Activated CD4-positive, alpha-beta T cell treated with anti-CD3 and anti-CD28 coated beads for 24 hours (primary cell): ENCODE measurements at places on chromosomes 16 and 17.
A peak's percentile ranks its signal among the peaks of the same experiment; 100 is the strongest.

- no peak for DNase-seq
Measured at GRCh38 chr17:31111183-31111582, 16.4 kb downstream of the NF1 start.

GRCh38 chr16:56851671-56852400 is 13.2 kb upstream of the SLC12A3 start:
- DNase-seq = no peak

- no peak for DNase-seq
Measured at GRCh38 chr17:28173801-28174200, 131.3 kb downstream of the NLK start.

DNA sequence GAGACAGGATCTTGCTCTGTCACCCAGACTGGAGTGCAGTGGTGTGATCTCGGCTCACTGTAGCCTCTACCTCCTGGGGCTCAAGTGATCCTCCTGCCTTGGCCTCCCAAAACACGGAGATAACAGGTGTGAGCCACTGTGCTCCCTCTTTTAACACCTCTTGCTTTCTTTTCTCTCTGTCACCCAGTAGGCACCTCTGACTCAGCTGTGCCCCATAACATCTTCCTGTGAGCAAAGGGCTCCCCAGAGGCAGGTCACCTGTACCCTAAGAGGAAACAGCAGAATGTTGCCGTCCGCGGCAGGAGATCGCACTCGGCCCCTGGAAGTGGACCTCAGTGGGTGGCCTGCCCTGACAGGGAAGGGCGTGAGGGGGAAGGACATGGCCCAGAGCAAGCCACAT is 918 bp upstream of the NLRC3 start:
- DNase-seq = no peak

DNA sequence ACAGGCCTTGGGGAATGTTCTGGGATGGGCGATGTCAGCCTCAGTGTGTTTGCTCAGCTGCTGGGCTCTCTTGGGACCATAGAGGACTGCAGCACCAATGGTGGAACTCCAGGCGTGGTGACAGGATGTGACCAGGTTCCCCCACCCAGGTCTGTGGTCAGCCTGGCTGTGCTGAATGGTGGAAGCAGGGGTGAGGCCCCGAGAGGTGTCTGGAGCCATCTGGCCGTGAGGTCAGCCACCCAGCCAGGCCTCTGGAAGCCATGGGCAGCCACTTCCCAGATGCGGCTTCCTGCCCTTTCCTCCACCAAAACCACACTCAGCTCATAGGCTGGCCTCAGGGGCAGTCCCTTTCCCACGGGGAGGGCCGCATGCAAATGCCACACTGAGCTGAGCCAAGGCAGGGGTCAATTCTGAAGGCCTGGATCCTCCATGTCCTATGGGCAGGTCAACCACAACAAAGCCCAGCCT is 7.8 kb upstream of the MAPK7 start:
- no peak for DNase-seq

GRCh38 chr16:4391631-4392381 is 20.2 kb downstream of the VASN start:
- no peak for DNase-seq

GRCh38 chr16:85567101-85567866 is 45.8 kb upstream of the GSE1 start:
- no peak for DNase-seq

- DNase-seq = no peak
Measured at GRCh38 chr16:11408216-11408615, 63.0 kb downstream of the RMI2 start.

DNA sequence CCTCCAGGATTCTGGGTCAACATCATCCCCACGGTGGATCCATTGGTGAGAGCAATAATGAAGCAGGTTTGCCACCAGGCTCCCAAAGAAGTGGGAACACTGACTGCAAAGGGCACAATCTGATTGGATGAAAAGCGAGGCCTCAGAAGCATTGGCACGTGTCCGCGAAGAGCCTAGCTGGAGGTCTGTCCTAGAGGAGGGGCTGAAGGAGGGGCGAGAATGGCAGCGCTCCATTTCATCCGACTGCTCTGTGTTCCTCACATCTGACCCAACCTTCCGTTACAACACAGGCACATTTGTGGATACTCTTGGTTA is 79.9 kb downstream of the MRC2 start:
- DNase-seq = no peak

- DNase-seq = no peak
Measured at GRCh38 chr16:85077039-85077438, 35.2 kb downstream of the CIBAR2 start.

DNA sequence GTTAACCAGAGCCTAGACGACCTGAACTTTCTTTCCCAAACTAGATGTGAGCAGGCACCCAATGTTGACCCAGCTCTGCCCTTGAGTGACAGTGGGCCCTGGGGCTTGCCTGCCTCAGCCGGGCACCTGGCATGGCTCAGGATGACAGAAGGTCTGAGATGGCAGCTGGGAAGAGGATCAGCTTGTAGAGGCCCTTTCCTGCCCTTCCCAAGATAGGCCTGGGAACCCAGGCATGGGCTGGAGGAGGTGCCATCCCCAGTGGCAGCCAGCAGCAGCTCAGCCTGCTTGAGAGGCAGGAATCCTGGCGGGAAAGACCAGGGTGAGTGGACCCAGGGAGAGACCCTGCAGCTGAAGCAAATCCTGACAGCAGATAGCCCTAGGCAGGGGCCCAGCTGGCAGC is 59.1 kb downstream of the PIPOX start:
- DNase-seq = no peak

DNA sequence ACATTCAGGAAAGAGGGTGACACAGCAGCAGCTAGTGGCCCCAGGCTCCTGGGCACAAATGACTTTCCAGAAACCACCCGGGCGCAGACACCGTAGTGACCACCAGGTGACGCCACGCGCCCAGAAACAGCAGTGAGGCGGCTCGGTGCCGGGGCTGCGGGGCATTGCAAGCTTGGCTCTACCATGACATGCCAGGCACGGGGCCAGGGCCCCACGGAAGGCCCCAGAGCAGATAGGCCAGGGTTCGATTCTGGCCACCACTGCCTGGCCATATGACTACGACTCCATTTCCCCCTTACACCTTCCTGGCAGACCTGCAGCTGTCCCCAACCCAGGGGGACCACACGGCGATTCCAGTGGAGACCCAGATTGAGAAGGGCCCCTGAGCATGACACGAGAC is 6.7 kb downstream of the RHBDF1 start:
- DNase-seq = peak; percentile 80

DNA sequence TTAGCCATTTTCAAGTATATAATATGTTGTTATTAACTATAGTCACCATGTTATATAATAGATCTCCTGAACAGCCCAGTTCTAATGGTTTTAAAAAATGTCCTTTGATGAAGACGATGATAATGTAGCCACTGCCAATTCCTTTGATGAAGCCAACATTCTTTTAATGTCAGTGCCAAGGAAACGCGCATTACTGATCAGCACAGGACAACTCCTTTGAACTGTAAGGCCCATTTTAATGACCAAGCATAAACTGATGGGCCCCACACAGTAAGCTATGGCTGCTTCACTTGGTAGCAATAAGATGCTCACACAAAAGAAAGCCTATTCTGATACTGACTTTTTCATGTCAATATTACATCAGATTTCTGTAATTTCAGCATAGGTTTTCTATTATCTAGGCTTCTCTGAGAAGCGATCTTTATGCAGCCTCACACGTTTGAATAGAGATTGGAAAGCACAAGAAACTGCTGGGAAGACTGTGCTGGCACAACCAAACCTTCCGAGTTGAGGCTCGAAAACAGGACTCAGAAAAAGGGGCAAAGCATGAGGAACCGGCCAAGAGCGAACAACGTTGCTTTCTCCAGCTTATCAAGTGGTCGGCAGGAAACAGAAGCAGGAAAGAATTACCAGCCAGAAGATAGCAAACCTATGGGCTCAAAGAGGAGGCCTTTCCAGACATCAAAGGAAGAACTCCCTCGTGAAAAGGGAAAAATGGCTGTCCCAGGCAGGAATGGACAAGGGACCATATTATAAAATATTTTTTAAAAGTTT is 19.4 kb downstream of the ERN1 start:
- DNase-seq = no peak

GRCh38 chr17:13070732-13071131 is 52.9 kb upstream of the ELAC2 start:
- no peak for DNase-seq

DNA sequence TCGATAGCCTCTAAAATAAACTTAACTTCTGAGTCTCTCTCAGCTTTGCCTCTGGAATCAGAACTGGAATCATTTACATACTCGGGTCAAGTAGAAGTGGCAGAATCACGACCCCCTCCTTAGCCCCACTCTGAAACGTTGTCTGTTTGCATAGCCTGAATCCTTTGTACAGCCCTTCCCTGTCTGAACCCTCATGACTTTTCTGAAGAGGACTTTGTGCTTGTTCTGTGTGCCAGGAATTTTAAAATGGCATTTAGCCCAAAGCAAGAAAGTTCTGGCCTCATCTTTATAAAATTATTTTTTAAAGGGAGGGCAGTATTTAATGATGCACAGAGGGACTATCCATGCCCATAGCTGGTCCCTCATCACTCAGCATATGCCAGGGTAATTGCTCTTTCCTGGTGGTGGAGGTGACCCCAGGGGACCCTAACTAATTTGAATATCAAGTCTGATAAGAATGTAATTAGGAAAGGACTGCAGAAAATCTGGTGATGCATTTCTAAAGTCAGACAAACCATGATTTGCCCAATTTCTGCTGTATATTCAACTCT is 342.7 kb upstream of the TNRC6C start:
- DNase-seq = no peak

DNA sequence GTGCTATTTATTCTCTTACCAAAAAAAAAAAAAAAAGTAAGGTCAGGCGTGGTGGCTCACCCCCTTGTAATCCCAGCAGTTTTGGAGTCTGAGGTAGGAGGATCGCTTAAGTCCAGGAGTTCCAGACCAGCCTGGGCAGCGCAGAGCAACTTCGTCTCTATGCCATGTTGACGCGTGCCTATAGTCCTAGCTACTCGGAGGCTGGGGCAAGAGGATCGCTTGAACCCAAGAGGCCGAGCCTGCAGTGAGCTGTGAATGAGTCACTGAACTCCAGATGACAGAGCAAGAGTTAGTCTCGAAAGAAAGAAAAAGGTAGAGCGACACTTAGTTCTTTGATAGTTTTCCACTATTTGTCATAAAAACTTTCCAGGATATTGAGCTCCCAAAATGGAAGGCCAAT is 1.4 kb upstream of the TENT4B start:
- no peak for DNase-seq

GRCh38 chr16:53892155-53892554 is 188.2 kb downstream of the FTO start:
- DNase-seq = peak; percentile 10

- DNase-seq = no peak
Measured at GRCh38 chr17:29905086-29905878, 24.7 kb downstream of the SSH2 start.

- no peak for DNase-seq
Measured at GRCh38 chr17:17096438-17097178, 54.4 kb downstream of the MPRIP start.

DNA sequence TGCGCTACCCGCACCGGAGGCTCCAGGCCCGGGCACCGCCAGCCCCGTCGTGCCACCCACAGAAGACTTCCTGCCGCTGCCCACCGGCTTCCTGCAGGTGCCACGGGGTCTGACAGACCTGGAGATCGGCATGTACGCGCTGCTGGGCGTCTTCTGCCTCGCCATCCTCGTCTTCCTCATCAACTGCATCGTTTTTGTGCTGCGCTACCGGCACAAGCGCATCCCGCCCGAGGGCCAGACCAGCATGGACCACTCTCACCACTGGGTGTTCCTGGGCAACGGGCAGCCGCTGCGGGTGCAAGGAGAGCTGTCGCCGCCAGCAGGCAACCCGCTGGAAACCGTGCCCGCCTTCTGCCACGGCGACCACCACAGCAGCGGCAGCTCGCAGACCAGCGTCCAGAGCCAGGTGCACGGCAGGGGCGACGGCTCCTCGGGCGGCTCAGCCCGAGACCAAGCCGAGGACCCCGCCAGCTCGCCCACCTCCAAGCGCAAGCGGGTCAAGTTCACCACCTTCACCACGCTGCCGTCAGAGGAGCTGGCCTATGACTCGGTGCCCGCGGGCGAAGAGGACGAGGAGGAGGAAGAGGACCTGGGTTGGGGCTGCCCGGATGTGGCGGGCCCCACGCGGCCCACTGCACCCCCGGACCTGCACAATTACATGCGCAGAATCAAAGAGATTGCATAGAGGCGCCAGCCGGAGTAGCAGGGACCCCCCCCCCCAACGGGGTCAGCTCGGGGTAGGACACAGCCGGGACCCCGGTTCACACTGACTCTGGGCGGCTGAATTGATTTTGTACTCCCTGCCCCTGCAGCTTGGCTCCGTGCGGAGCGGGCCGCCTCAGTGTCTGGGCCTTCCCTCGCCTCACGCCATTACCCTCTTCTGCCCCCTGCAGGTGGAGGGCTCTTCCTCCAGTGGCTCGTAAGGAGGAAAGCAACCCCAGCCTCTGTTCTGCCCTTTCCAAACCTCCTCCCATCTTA is 58.5 kb downstream of the TMEM132E start:
- peak; percentile 78 for DNase-seq

DNA sequence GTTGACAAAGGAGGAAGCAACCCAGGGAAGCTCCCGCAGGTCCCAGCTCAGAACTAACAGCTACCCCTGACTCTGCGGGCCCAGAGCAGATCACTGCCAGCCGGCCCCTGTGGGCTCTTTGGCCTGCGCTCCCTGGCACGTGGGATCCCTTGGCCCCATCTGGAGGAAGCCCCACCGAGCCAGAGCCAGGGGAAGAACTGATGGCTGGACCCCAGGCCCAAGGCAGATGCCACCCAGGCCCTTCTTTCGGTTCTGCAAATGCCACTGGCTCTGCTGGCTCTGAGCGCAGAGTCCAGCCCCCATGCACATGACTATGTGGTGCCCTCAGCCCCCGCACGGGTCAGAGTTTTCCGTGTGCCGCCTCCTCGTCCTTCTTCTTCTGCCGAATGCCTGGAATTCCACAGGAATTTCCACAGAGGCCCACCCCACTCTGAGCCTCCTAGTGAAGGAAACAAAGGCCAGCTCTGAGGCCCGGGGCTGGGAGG is 35.8 kb upstream of the SNN start:
- DNase-seq = no peak

GRCh38 chr16:4101421-4102219 is 14.6 kb downstream of the ADCY9 start:
- DNase-seq = no peak

- no peak for DNase-seq
Measured at GRCh38 chr17:373613-374230, 21.1 kb upstream of the RPH3AL start.

DNA sequence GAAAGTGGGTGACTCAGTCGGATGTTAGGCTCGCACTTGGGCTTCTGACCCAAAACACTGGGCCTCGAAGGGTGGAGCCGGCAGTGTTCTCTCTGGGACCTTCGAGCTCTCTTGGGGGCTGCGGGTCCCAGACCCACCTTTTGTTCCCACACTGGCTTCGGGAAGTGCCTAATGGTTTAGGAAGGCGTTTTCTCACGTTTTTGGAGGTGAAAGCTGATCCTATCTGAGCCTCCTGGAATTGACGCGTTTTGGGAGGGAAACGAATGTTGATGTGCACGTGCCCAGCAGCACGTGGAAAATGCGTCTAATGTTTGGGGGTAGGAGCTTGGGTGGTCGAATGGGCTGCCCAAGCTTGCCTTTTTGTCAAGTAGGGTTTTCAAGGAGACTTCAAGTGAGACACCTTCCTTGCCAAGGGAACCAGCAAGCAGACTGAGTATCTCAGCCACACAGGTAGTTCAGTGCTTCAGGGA is 666 bp downstream of the HGS start:
- no peak for DNase-seq

GRCh38 chr17:32265192-32265923 is at the start of gene RHBDL3:
TSS of gene RHBDL3 (plus strand) at chr17:32265832. CDS start at chr17:32266190, 358 bp downstream.
- DNase-seq = no peak
